ENCODE measurements at places on chromosomes 12 and 14.

DNA sequence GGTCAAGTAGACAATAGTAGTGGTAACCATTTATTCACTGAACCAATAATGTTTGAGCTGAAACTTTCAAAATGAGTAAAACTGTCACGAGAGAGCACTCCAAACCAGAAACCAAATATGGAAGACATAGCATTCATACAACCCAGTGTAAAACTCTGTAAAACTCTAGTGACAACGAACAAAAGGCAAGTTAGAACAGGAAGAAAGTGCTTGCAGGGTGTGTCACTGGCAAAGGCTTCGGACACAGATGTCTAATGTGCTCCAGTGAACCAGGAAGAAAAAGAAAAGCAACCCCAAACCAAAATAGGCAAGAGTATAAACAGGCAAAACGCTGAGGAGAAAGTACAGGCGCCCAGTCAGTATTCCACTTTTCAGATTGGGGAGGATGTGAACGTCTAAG, 79.3 kb upstream of the FZD10 start:
- DNase-seq: no peak

DNA sequence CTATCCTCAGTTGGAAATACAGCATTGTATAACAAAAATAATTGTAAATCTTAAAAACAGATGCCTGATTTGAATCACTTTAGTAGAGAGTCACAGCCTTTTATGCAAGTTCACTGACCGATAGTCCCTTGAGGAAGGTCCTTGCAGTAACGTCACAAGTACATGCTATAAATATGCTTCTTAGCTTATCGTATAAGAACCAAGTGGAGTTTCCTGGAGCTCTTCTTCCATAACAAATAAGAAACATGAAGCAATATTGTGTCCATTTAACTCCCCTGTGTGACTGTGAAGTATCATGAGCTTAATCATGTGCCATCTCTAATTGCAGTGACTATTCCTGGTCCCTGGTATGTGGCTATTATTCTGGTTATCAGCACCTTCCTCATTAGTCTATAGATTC, 107.9 kb downstream of the SLC38A4 start:
- no peak for DNase-seq

- no peak for DNase-seq
These were observed 7.1 kb upstream of the CGRRF1 start for GRCh38 chr14:54502602-54503001.

GRCh38 chr12:80129895-80130530, 30.7 kb downstream of the OTOGL start:
- no peak for DNase-seq

GRCh38 chr14:94144765-94145164, 15.4 kb upstream of the IFI27L2 start:
- peak; percentile 82 for DNase-seq

DNA sequence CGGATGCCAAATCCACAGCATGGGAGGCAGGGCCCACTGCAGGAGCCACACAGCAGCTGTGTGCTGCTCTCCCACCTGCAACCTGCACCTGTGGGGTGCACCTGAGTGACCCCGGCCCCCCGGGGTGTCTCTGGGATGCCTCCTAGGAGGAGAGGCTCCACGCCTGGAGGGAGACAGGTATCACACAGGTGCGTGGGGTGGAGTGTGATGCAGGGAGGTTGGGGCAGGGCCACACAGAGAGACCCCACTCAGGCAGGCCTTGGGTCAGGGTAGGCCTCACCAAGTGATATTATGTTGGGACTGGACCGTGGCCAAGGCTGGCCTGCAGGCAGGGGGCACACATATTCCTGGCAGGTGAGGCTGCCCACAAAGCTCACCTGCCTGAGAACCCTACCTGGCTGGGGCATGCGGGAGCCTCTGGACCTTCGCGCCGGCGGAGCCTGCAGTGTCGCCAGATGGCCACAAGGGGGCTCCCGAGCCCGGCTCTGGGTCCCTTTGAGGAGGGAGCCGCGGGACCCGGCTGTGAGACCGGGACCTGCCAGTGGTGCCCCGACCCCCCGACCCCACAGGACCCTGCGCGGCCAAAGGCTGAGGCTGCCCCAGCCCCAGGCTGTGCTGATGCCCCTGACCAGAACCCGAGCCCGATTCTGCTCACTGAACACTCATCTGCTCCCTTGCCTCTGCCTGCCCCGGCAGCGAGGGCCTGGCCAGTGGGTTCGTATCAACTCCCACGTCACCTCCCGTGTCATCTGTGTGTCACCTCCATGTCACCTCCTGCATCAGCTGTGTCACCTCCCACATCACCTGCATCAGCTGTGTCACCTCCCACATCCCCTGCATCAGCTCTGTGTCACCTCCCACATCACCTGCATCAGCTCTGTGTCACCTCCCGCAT, 11.4 kb downstream of the TMEM121 start:
- DNase-seq: peak; percentile 13

GRCh38 chr12:107449891-107450290, 235.7 kb upstream of the PWP1 start:
- DNase-seq: no peak

- no peak for DNase-seq
These were observed 152.3 kb downstream of the RAD51B start for GRCh38 chr14:67971627-67972625.

- DNase-seq: no peak
These were observed 25.3 kb downstream of the VASH1 start for GRCh38 chr14:76786601-76787000.

DNA sequence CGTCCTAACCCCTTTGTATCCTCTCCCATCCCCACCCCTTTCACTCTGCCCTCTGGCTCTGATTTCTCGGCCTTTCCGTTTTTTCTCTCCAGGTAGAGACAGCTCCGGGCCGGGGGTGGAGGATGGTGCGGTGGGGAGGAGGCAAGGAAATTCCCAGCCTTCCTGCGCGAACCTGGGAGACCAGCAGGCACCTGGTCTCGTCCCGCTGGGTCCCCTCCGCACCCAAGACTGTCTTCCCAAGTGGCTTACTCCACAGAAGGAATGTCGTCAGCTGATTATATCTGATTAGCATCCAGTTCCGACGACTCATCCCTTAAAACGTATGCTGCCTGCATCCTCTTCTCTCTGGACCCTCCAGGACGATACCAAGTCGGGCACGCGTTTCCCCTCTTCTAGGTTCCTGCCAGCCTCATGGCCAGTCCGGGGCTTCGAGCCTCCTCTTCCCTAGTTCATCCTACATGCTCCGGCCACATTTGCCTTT, 42.2 kb upstream of the CAPRIN2 start:
- peak; percentile 78 for DNase-seq

GRCh38 chr14:93974833-93975232, 1.5 kb downstream of the ASB2 start:
- DNase-seq: no peak
